ENCODE measurements at places on chromosomes 7 and 10. TPM values are rescaled to one million over a fixed set of nuclear protein-coding genes. Genes with fewer than 3 reads are reported as not detected.

DNA sequence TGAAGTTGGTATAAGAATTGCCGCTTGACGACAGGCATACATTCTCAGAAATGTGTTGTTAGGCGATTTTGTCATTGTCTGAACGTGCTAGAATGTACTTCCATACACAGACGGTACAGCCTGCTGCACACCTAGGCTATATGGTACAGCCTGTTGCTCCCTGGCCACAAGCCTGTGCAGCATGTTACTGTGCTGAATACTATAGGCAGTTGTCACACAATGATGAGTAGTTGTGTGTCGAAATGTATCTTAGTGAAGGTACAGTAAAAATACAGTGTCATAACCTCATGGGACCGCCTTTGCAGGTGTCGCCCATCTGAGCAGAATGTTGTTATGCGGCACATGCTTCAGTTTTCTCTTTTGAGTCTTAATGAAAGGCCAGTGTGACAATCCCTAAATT lies 66.5 kb downstream of the SHH start:
- DNase-seq: no peak

DNA sequence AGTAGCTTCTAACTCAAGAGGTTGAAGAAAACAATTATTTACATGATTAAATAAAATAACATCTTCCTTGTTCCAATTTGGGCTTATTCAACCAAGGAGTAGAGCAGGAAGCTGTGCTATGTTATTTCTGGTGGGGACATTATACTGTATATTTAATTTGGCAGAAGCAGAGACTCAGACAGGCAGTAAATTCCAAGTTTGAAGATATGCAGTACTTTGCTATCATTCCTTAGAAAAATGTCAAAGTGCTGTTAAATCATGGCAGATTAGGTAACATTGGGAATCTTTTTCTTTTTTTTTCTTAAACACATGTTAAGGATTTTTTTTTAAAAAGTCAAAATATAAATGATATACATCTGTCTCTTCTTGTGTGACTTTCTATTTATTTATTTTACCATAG lies 190.1 kb downstream of the SUGCT start:
- DNase-seq: no peak

ANKRD7 gene
- total RNA-seq: 2.2 TPM

DNA sequence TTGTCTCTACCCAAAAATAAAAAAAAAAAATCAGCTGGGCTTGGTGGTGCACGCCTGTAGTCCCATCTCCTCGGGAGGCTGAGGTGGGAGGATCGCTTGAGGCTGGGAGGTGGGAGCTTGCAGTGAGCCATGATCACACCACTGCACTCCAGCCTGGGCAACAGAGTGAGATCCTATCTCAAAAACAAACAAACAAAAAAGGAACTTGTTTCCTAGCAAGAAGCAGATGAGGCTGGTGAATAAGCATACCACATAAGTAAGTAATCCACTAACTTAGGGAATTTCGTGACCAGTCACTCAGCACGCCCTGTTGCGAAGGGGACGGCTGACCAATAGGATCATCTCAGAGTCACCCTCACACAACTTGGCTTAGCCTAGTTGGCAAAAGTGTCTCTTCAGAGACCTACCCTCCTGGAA lies 64.6 kb downstream of the CUX1 start:
- peak; percentile 98 for DNase-seq

- no peak for DNase-seq
These were observed 152.4 kb downstream of the IMMP2L start for GRCh38 chr7:111409714-111410422.

TMEM209 gene
- 22.7 TPM for total RNA-seq
